NCI-H1048 (cell line): ENCODE measurements at places on chromosomes 11 and 22.

DNA sequence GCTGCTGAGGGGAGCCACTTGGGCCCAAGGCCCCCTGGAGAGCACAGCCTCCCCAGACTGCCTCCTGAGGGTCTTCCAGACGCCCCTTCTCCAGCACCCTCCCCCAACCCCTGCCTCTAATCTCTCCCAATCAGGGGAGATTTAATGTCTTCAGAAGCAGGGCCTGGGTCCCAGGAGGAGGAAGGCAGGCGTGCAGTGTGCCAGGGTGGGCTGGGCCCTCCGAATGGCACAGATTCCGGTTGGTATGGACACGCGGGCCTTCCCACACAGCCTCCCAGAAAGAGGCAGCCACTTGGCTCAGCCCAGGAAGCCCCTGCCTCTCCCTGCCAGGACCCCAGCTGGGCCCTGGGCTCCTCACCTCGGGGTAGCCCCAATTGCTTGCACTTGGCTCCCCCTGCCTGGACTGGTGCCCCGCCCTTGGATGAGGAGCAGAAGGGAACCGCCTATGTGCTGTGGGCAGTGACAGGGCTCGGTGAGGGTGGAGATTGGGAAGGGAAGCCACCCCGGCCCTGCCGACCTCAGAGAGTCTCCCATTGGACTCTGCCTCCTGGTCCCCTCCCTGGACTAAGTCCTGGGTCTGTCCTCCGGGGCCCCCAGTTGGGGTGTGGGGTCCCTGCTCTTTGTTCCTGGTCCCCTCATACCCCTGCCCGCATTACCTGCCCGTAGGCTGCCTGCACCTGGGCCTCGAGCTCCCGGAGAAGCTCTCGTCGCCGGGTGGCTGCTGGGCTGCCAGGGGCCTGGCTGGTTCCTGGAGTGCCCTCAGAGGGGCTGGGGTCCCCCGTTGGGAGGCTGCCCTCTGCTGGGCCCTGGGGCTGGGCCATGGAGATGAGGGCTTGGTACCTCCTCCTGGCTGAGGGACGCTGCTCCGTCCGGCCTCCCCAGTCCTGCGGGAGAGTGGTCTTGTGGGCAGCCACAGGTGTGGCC lies 572 bp upstream of the CABP2 start:
- no peak for DNase-seq

DNA sequence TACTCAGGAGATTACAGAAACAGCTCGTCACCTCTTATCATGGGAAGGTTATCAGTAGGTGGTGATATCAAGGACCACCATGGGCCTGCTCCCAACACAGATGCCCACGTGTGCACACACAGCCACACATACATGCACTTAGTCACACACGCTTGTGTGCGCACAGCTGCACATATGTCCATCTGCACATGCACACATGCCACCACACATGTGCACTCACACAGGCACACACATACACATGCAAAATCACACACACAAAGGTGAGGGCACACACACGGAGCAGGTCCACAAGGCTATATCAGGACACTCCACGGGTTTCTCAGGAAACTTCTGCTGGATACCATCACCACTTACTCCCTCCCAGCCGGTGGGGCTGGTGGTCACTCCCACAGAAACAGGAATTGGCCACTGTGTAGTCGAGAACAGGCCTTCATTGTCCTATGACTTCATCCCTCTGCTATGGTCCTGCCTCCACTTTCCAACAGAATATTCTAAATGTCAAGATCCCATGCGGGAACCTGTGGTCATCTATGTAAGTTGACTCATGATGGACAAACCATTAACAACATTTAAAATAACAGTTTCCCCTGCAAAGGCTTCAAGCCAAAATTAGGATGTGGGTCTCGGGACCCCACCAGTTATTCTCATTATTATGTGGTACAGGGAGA lies 2.2 kb downstream of the C11orf24 start:
- no peak for DNase-seq

- no peak for DNase-seq
Observed at GRCh38 chr11:118078911-118079411, 2.1 kb downstream of the TMPRSS4 start.

DNA sequence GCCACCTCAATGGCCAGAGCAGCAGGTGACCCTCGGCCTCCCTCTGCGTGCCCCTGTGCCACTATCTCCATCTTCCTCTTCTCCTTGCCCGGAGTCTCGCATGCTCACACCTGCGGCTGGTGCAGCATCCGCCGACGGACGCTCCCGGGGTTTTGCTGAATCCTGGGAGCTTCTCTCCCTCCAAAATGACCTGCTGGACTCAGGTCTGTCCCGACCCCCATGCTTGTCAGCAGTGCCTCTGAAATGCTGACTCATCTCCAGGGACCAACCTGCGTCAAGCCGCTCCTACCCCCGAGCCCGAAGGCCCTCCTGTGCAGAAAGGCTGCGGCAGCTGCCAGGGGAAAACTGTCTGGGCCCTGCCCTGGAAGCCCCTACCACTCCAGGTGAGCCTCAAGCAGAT lies 58.4 kb downstream of the CELSR1 start:
- DNase-seq = no peak

- no peak for DNase-seq
Observed at GRCh38 chr22:26692215-26692614, 34.8 kb downstream of the MIAT start.

GRCh38 chr11:16792426-16792825 lies 54.0 kb downstream of the C11orf58 start:
- no peak for DNase-seq
